ENCODE measurements at places on chromosomes 3 and 15.

DNA sequence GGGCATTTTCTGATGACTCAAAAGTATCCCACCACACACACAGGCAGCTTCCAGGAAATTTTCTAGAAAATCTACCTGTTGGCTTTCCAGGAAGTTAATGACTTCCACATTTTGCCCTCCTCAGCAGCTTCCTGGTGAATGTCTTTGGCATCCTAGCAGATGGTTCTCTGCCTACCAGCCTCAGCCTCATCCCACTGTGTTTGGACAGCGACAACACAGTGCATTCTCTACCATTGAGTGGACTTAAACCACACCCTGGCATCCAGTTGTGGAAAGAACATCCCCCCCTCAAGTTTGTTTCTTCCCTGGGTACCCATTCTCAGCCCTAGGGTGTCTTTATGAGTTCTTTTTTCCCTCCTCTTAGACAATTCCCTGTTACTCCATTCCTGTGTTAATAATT is 50.8 kb upstream of the GADL1 start:
- DNase-seq: no peak

- DNase-seq: no peak
These were observed 69.1 kb upstream of the SATB1 start for GRCh38 chr3:18494251-18494650.

DNA sequence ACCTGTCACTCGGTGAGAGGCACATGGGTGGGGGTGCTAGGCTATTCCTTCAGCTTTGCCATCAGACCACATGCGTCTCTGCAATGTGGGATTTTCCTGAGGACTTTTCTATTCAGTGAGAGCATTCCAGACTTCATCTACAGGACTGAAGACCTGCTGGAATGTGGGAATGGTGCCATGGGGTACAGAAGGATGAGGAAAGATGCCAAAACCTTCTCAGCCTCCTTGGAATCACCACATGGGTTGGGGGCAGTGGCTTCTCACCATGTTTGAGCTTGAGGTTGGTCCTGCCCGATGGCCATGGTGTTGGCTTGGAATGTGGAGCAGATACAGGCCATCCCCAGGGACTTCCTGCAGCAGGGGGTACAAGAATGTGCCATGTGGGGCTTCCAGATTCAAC is 80.9 kb upstream of the KLF13 start:
- DNase-seq: no peak

DNA sequence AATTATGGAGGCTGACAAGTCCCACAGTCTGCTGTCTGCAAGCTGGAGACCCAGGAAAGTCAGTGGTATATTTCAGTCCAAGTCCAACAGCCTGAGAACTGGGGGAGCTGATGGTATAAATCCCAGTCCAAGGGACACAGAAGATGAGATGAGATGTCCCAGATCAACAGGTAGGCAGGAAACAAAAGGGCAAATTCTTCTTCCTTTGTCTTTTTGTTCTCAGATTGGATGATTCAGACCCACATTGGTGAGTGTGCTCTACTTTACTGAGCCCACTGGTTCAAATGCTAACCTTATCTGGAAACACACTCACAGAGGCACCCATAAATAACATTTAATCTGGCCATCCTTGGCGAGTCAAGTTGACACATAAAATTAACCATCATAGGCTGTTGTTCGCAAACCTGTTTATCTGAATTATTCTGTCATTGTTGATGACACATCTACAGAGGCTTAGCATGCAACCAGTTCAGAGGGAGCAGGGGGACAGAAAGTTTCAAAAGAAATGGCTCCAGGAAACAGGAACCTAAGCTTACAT is 62.7 kb upstream of the ITGA11 start:
- no peak for DNase-seq

- DNase-seq: no peak
These were observed 36.7 kb upstream of the ADPGK start for GRCh38 chr15:72820278-72820677.

All from esophagus squamous epithelium (tissue), 5 donors.